CD4-positive, alpha-beta T cell treated with Interleukin-21 for 1 hour (primary cell): ENCODE measurements at places on chromosomes 2 and 18.
A peak's percentile ranks its signal among the peaks of the same experiment; 100 is the strongest.

- DNase-seq: peak; percentile 34
Measured at GRCh38 chr2:61658841-61659780, 121.0 kb upstream of the XPO1 start.

DNA sequence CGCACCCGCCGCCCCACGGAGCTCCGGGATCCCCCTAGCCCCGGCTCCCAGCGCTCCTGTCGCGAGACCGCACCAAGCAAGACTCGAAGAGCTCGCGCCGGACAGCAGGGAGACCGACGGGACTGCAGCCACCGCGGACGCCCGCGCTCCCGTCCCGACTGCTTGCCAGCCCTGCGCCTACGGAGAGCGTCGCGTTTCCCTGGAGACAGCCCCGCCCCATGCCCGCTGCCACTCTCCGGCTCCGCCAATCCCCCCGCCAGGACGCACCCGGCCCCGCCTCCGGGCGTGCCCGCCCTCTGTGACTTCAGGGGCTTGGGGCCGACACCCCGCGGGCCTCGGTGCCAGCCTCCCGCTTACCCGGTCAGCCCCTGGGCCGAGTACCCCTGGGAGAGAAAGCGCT, at the start of gene ANKMY1:
ANKMY1 (minus strand) TSS at position 181 of the 400 bp plus-strand sequence. CDS start 653 bp downstream, outside the sequence.
- peak; percentile 68 for DNase-seq

DNA sequence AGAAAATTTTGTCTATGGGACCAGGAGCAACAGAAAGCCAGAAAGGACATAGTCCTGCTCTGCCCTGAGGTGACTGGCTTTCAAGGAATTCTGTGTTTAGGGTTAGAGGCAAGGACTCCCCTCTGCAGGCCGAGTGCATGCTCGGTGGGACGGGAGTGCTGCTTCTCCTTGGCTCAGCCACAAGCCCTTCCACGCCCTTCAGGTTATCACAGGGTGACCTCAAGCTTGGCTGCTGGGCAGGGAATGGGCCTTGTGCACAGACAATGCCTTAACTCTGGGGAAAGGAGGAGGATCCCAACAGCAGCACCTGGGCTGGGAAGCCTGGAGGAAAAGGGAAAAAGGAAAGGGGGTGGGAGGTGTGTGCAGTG, 32.8 kb downstream of the FAM178B start:
- no peak for DNase-seq

DNA sequence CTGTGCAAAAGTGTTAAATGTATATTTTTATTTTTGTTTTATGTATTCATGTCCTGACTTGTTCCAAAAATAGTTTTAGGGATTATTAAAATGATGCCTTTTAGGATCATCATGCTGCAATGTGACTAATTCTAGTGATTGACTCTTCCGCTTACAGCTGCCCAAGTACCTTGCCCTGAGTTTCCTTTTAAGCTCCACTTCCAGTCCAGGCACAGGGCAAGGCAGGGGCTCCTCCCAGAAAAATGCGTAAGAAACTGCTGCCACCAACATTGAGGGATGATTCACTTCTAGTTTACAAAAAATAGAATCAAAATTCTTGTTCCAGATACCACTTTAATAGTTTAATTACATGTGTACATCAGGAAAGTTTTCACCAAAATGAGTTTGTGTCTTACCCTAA, 116.4 kb downstream of the IRS1 start:
- DNase-seq: no peak

DNA sequence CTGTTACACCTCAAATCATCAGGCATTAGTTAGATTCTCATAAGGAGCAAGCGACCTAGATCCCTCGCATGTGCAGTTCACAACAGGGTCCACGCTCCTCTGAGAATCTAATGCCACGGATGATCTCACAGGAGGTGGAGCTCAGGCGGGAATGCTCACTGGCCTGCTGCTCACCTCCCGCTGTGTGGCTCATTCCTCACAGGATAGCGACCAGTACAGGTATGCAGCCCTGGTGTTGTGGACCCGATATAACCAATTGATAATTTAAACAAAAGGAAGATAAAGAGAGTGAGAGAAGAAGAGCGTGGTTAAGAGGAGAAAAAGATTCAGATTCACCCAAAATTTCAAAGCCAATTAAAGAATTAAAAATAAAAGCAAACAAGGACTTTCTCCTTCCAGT, 20.8 kb downstream of the TLK1 start:
- no peak for DNase-seq

DNA sequence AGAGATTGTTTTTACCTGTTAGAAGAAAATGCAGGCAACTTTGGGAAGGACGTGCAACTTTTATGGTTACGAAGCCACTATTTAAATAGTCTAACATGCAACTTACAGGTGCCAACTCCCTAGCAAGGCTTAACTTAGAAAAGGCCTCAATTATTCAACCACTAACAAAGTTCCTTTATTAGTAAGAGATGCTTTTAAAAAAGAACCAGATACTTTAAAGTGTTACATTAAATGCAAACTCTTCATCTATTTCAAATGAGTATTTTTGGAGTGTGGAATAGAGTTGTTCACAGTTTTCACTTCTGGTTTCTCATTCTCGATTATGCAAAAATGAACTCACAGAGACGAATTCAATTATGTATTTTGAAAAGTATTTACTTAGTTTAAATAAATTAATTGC, 51.7 kb downstream of the PELI1 start:
- DNase-seq: no peak

GRCh38 chr2:209564816-209565215, 141.0 kb downstream of the MAP2 start:
- no peak for DNase-seq

DNA sequence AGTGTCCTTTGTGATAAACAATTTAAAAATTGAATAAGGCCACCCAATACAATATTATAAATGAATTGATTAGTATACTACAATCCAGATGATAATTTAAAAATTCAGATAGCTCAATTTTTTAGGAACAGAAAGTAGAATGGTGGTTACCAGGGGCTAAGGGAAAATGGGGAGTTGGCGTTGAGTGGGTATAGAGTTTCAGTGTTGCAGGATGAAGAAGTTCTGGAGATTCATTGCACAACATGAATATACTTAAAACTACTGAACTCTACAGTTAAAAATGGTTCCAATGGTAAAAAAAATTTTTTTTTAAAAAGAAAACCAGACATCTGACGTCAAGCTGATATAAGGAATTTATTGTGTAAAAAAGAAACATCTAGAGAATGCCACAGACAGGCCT, 20.9 kb downstream of the SLC39A6 start:
- no peak for DNase-seq

GRCh38 chr2:40095000-40095399, 315.9 kb upstream of the THUMPD2 start:
- DNase-seq: no peak

DNA sequence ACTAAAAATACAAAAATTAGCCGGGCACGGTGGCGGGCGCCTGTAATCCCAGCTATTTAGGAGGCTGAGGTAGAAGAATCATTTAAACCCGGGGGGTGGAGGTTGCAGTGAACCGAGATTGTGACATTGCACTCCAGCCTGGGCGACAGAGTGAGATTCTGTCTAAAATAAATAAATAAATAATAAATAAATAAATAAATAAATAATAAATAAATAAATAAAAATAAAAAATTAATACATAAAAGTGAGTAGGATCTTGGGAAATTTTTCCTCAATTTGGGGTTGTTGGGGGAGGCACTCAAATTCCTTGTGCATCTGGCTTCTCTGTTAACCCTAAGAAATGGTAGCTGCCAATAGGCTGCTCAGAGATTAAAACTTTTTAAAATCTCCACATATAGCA, 20.3 kb upstream of the FOXI3 start:
- DNase-seq: no peak

DNA sequence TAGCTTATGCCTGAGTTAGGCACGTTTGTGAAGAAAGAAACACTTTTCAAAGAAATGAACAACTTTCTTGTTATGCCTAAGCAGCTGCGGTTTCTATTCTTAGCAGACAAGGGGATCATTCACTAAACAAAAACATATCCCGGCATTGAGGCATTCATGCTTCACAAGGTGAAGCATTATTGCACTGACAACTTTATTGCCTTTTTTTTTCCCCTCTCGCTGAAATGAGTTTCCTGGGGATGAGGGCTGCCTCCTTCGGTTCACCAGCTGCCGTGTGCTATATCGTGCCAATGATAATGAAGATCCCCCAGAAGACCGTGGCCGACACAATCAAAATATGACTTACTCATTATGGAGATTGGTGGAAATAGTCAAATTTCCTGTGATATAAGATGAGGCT, 288.2 kb upstream of the ST6GAL2 start:
- no peak for DNase-seq

DNA sequence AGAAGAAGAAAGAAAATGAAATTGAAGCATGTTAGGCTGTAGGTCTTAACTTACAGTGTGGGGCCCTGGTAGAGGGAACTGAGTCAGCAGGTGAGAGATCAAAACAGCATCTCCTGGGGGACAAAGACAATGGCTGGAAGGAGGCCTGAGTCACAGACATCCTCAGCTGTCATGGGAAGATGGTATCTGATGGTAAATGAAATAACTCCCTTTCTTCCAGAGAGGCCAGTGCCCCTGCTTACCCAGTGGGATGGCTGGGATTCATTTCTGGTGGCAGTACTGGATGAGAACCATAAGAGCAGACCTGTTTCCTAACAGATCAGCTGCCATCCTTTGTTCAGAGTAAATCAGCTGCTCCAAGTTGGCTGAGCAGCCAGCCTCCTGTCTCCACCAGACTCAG, 251.3 kb upstream of the EPAS1 start:
- DNase-seq: no peak

GRCh38 chr2:110958346-110959119, 162.2 kb upstream of the BCL2L11 start:
- DNase-seq: no peak

DNA sequence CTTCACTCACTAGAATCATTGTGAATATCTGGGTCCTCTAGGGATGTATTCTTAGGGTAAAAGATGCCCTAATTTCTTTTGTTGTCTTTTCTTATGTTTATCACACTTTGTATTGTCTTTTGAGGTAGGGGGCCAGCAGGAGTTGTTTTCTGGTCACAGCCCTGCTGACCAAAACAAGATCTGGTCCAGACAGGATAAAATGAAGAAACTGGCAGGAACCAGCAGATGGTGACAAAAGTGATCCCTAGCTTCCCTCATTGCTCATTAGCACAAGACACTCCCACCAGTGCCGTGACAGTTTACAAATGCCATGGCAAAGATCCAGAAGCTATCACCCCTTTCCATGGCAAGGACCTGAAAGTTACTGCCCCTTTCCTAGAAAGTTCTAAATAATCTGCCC, 81.7 kb upstream of the CCDC85A start:
- no peak for DNase-seq

GRCh38 chr2:60529785-60530627, 23.4 kb downstream of the BCL11A start:
- no peak for DNase-seq

- DNase-seq: peak; percentile 49
Measured at GRCh38 chr2:106057206-106057605, 136.9 kb downstream of the UXS1 start.

DNA sequence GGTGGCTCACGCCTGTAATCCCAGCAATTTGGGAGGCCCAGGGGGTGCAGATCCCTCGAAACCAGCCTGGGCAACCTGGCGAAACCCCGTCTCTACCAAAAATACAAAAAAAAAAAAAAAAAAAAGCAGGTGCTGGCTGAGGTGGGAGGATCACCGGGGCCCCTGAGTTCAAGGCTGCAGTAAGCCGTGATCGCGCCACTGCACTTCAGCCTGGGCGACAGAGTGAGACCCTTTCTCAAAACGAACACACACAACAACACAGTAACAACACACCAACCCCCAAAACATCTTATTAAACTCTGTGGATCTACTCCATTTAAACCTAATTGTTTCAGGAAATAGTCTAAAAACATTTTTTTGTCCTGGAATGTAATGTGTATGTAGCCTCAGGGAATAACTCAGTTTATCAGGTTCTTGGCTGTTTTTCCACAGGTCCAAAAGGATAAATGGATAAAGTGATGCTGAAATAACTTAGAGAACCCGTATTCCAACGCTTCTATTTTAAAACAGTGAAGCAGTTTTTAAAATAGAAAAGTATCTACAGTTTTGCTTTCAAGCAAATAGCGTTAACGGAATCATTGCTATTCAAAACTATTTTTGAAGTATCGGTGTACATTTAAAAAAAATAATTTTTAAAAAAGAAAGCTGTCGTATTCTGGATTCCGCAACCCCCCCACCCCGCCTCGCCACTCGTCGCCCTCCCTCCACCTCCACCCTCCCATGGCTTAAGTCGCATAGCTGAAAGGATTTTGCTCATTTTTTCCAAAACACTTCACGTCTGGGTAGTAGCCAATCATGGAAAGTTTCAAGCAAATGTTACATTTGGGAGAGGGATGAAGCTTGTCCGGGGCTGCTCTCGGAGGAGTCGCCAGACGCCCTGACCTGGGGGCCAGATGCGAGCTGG, 895 bp upstream of the GLS start:
- peak; percentile 43 for DNase-seq

DNA sequence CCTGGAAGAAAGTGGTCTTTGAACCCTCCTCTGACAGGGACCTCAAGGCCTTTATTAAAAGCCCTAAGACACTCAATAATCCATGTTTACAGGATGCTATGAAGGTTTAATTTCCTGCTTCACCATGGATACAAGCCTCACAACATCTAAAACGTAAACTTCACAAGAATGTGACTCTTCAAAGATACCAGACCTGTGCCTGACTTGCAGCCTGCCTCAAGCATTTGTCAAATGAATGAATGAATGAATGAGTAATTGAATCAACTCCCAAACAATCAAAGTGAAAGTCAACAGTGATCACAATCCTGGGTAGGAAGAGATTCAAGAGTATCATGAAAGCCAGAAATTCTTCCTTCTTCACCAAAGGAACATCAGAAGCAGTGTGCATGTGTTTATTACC, 30.4 kb downstream of the KLF7 start:
- peak; percentile 37 for DNase-seq

DNA sequence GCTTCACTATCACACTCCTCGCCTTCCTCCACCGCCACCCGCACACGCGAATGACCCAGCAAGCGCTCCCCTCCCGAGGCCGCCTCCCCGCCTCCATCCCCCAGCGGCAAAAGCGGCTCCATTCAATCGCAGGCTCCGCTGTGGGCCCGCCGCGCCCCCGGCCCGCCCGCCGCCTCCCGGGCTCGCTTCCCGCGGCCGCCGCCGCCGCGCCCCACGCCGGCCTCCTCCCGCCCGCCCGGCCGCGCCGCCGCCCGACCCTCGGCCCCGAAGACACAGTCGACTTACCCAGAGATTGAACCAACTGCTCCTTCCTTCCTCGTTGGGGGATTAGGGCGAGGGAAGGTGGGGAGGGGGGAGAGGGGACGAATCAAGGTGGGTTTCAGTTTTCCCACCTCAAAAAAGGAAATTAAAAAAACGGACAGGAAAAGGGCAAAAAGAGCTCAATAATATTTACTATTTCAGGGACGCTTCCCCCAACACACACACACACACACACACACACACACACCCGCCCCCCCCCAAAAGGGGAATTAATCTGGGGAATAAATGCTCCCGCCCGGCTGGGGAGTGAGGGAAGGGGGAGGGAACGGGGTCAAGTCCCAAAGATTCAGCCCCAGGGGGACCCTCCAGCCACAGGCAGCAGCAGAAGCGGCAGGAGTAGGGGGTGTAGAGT, 743 bp downstream of the XPO1 start:
- peak; percentile 41 for DNase-seq

DNA sequence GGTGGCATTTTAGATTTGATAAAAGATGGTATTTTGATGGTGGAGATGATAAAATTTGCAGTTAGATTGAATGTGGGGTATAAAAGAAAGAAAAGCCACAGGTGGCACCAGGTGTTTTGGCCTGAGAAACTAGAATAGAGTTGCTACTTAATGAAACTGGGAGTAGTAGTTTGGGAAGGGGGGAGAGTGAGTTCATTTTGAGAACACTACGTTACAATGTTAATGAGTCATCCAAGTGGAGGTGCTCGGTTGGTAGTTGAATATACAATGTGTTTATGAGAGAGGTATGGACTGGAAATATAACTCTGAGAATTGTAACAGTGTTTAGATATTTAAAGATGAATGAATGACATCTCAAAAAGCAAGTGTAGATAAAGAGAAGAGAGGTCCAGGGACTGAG, 26.4 kb downstream of the EPG5 start:
- DNase-seq: no peak
